ENCODE measurements at places on chromosomes 5 and 9.

- no peak for DNase-seq
These were observed 21.9 kb downstream of the ASTN2 start for GRCh38 chr9:117392992-117393391.

DNA sequence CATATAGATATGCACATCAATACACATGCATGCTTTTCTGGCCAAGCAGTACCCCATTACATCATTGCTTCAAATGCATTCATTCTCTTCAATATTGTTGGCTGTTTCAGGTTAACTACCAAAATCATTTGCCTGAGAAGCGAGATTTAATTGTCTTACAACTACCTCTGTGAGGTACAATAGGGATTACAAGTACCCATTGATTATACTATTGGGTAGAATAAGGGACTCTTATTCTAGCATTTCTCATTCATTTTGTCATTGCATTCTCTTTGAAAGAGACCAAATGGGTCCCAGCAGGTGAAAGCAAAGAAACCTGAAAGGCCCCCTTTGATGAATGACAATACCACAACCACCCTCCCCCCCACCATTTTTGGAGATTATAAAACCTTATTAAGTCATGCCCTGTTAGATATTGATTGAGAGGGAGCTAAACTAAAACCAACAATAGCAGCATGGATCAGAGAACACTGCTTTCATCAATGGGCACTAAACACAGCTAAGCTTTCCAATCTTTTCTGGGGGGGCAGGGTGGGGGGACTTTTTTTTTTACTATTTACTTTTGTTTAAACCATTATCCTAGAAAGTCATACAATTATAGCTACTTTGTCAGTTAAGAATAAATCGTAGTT, 375.0 kb upstream of the CCNH start:
- no peak for DNase-seq

- DNase-seq = no peak
These were observed 129.0 kb downstream of the SREK1 start for GRCh38 chr5:66273121-66273520.

GRCh38 chr5:31193591-31194467, at the start of gene CDH6:
TSS of gene CDH6 (plus strand) at chr5:31193686. CDS start at chr5:31267474, 73,788 bp downstream.
- no peak for DNase-seq

- DNase-seq = no peak
These were observed 246.5 kb upstream of the ATP10B start for GRCh38 chr5:161098516-161098915.

DNA sequence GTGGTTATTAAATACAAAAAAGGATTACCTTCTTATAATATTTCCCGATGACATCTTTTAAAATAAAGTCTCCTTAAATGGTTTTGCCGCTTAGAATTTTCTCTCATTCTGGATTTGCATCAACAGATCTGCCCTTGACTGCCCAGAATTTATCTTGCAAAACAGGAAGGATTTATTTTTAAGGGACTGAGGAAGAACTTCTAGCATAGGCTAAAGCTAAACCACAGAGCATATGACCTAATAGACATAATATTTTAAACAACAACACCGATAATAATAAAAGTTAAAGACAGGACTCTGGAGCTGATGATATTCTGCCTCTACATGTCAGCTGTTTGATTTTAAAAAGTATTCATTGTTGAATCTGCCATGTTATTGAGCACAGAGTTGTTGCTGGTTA, 145.3 kb upstream of the ADCY2 start:
- no peak for DNase-seq

DNA sequence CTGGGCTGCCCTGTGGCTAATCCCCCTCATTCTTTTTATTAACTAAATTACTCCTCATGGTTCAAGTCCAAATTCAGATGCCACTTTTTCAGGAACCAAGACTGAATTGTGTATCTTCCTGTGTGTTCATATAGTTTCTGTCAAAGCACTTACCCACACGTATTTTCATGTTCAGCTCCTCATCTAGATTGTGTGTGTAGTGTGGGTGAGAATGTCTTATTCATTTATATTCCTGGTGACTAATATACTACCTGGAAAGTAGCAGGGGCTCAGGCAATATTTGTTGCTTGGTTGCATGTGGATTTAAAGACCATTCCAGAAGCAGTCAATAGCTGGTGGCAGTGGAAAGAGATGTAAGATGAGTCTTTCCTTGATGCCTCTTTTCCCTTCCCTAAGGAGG, 48.5 kb upstream of the SRP19 start:
- DNase-seq = no peak

DNA sequence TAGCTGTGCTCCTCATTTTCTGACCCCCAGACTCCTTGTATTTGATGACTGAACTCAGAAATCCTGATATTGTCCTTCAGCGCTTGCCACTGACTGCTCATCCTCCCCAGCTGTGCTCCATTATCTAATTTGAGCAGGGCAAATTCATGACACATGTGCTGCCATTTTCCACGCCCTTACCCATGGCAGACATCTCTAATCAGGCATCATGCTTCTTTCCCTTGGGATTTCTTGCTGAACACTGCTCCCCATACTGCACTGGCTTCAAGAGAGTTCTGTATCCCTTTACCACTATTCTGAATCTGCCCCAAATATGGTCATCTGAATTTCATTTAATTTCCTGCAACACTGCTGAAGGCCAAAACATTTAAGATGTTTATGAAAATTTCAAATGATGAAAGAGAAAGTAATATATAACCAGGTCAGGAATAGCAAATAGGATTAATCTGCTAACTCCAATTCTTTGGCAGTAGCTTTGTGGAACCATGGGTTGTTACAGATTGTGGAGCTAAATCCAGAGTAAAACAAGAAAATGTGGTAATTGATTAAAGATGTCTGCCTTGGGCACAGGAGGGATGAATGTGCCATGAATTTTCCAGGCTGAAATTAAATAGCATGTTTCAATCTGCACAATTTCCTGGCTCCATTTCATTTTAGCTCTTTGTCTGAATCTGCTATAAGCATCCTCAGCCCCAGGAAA, 93.6 kb downstream of the CYFIP2 start:
- DNase-seq = no peak

- peak; percentile 41 for DNase-seq
These were observed 140.1 kb upstream of the FBXL17 start for GRCh38 chr5:108521841-108522506.

- no peak for DNase-seq
These were observed 90.1 kb downstream of the DRD1 start for GRCh38 chr5:175353926-175354325.

GRCh38 chr9:16505199-16505598, 365.3 kb downstream of the BNC2 start:
- DNase-seq = no peak

DNA sequence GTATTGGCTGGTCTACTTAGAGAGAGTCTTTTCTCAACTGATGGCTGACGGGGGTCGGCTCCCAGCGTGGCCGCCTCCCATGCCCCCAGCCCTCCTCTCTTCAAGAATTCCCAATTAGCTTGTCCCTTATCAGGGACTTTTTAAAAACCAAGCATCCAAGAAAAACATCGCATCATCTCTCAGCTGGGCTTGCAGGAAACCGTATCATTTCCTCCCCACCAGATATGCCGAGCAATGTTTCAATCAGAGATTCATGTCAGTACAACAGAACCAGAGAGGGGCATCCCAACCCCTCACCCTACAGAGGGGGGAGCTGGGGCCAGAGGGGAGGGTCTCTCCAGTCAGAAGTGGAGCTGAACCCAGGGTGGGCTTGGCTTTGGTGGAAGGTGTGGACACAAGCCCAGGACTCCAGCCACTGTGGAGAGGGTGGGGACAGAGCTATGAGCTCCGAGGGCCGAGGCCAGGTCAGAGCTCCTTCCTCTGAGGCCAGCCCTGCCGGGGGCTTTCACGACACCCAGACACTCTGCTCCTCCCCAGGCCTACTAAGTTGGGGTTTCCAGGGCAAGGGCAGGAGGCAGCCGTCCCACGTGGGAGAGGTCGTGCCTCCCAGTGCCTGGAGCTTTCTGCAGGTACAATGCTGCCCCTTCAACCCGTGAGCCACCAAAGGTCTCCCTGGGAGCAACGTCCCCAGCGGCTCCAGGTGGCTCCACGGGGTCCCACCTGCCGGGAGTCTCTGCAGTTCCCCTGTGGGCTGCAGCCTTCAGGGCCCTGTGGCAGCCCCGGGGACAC, 39.0 kb upstream of the TMEM250 start:
- no peak for DNase-seq

- no peak for DNase-seq
These were observed 76.2 kb upstream of the IL6ST start for GRCh38 chr5:56070851-56071465.

- DNase-seq = no peak
These were observed at the start of gene PCDHGA7 for GRCh38 chr5:141382469-141383294. TSS of gene PCDHGA7 (plus strand) at chr5:141382742. CDS start at chr5:141382900, 158 bp downstream.

- no peak for DNase-seq
These were observed 1107.0 kb upstream of the SEMA6A start for GRCh38 chr5:117681431-117682254.

GRCh38 chr9:93864032-93864431, 91.1 kb downstream of the BARX1 start:
- DNase-seq = no peak

DNA sequence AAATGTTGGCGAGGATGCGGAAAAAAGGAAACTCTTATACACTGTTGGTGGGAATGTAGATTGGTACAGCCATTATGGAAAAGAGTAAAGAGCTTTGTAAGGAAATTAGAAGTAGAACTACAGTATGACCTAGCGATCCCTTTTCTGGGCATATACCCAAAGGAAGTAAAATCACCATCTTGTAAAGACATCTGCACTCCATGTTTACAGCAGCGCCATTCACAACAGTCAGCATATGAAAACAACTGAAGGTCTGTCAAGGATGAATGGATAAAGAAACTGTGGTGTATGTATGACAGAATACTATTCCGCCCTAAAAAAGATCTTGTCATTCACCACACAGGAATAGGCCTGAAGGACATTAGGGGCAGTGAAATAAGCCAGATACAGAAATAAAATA, 27.7 kb upstream of the SLC25A51 start:
- DNase-seq = no peak

- DNase-seq = no peak
These were observed 41.1 kb downstream of the ISOC1 start for GRCh38 chr5:129135633-129136032.

GRCh38 chr9:124743686-124744348, 27.3 kb downstream of the NR6A1 start:
- DNase-seq = no peak

Data from NCI-H1694 treated with DMSO at 0.1 percent for 48 hours (cell line).